ENCODE measurements at places on chromosomes 7 and 10. TPM values are rescaled to one million over a fixed set of nuclear protein-coding genes. Genes with fewer than 3 reads are reported as not detected.

Gene CCAR1
- total RNA-seq, result 79.4 TPM

- H3K27ac ChIP-seq, result no peak overlapping the region
- no peak overlapping the region for H3K4me3 ChIP-seq
- no peaks in the 10 kb centered on the region for H3K4me1 ChIP-seq
- no peaks in the 10 kb centered on the region for H3K36me3 ChIP-seq
Observed at GRCh38 chr10:3323865-3324498, 151.4 kb upstream of the PITRM1 start.

- H3K27me3 ChIP-seq, result no peaks in the 10 kb centered on the region
- no peak for DNase-seq
- no peaks in the 10 kb centered on the region for H3K36me3 ChIP-seq
Observed at GRCh38 chr10:106520698-106521097, 643.8 kb downstream of the SORCS1 start.

DNA sequence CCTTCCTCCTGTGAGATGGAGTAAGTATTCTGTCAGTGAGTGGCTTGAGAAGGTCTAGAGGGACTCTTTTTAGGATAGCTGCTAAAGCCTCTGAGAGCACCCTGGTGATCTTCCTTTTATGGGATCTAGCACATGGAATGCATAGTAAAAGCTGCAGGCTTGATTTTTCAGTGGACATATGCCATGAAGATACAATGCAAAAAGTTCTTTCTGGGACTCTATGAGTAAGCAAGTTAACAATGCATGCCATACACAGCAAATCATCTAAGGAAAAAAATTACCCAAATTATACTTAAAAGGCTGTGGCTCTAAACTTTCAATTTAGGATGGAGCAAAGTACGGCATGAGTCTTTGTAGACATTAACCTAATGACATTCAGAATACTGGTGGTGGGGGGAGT lies 154.5 kb downstream of the SGMS1 start:
- H3K4me1 ChIP-seq, result peaks cover 7% of the 10 kb centered on the region
- no peak overlapping the region for H3K27ac ChIP-seq
- H3K36me3 ChIP-seq, result no peaks in the 10 kb centered on the region
- no peaks in the 10 kb centered on the region for H3K27me3 ChIP-seq

GRCh38 chr7:11193131-11193867 lies 219.6 kb downstream of the PHF14 start:
- H3K36me3 ChIP-seq, result no peaks in the 10 kb centered on the region
- H3K27me3 ChIP-seq, result peaks cover 2% of the 10 kb centered on the region
- no peaks in the 10 kb centered on the region for H3K4me1 ChIP-seq
- no peak overlapping the region for H3K27ac ChIP-seq

DNA sequence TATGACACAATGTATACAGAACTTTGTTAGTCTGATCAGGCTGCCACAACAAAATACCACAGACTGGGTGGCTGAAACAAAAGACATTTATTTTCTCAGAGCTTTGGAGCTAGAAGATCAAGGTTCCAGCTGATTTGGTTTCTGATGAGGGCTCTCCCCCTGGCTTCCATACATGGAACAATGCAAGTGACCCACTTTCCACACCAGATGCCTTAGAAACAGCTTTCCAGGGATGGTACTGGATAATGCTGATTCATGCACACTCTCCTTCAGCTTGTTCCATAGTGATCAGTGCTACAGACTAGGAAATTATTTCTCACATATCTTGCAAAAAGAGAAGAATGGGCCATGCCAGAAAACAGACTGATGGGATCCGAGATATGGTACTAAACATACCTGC lies 1274.9 kb upstream of the SORCS1 start:
- H3K4me3 ChIP-seq, result no peak overlapping the region
- no peak for DNase-seq
- H3K27ac ChIP-seq, result no peak overlapping the region
- no peaks in the 10 kb centered on the region for H3K4me1 ChIP-seq
- H3K36me3 ChIP-seq, result no peaks in the 10 kb centered on the region
- no peaks in the 10 kb centered on the region for H3K27me3 ChIP-seq

DNA sequence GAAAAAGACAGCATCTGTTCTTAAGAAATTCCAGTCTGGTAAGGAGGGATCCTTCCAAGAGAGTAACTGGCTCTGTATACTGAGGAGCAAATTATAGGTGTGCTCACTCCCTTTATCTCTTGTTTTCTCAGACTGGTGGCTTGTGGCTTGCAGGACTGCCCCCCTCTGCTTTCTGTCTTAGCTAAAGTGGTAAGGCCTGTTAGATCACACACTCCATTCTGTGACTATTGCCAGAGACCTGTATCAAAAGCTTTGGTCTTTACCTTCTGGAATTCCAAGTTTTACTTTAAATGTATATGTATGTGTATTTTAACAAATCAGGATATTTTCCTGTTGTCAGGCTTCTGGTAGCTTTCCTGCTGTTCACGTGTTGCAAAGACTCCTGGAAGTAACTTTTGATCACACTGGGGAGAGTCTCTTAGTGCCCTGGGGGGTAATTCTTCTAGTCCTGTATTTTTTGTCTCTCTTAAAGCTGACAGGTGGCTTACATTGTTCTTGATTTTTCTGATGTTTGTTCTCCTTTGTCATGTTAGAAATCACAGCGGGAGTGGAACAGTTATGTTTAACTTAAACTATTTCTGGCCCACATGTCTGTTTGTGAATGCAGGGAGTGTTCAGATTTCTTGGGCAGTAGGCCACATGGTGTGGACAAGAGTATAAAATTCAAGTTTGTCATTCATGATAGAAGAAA lies 99.0 kb downstream of the PLPP4 start:
- H3K27ac ChIP-seq, result no peak overlapping the region
- H3K27me3 ChIP-seq, result no peaks in the 10 kb centered on the region
- no peak for DNase-seq
- H3K4me1 ChIP-seq, result no peaks in the 10 kb centered on the region

GRCh38 chr10:31618541-31619291 lies 299.7 kb downstream of the ZEB1 start:
- no peaks in the 10 kb centered on the region for H3K27me3 ChIP-seq
- no peak overlapping the region for H3K4me3 ChIP-seq
- H3K27ac ChIP-seq, result no peak overlapping the region
- H3K36me3 ChIP-seq, result no peaks in the 10 kb centered on the region
- no peaks in the 10 kb centered on the region for H3K4me1 ChIP-seq
- DNase-seq, result no peak

Gene ING3
- 32.3 TPM for total RNA-seq

DNA sequence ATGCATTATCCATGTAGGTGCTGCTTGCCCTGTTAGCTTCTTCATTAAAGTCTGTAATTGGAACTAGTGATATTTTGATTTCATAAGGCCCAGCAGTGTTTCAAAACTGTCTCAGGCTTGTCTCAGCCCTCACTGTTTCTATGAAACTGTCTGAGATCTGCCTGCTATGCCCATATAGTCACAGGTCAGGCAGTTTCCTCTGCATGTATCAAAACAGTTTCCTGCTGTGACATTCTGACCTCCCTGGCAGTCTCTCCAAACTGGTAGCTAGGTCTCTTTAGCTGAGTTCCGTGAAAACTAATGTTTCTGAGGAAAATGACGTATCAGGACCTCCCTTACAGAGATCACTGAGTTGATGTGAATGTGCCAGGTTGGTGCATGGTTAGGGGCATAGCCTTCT lies 18.9 kb upstream of the SEMA3D start:
- no peaks in the 10 kb centered on the region for H3K4me1 ChIP-seq
- no peak overlapping the region for H3K4me3 ChIP-seq
- no peaks in the 10 kb centered on the region for H3K27me3 ChIP-seq
- no peaks in the 10 kb centered on the region for H3K36me3 ChIP-seq

- H3K4me1 ChIP-seq, result no peaks in the 10 kb centered on the region
- H3K27me3 ChIP-seq, result no peaks in the 10 kb centered on the region
- H3K36me3 ChIP-seq, result no peaks in the 10 kb centered on the region
- H3K27ac ChIP-seq, result no peak overlapping the region
Observed at GRCh38 chr7:45359776-45360175, 202.2 kb downstream of the RAMP3 start.

DNA sequence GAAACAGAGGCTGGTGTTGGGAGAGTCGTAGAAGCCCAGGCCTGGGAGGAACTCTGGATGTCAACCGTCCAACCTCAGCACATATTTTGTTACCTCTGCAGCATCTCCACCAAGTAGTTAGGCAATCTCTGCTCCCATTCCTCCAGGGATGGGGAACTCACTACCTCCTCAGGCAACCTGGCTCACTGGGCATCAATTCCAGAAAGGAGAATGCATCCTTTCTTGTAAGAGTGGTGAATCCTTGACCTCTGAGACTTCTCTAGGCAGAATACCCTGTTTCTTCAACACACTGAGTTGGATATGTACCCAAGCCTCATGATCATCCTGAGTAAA lies 136.7 kb upstream of the ZMIZ1 start:
- H3K27ac ChIP-seq, result no peak overlapping the region
- peaks cover 21% of the 10 kb centered on the region for H3K27me3 ChIP-seq
- no peaks in the 10 kb centered on the region for H3K36me3 ChIP-seq
- no peaks in the 10 kb centered on the region for H3K4me1 ChIP-seq
- no peak overlapping the region for H3K4me3 ChIP-seq

DNA sequence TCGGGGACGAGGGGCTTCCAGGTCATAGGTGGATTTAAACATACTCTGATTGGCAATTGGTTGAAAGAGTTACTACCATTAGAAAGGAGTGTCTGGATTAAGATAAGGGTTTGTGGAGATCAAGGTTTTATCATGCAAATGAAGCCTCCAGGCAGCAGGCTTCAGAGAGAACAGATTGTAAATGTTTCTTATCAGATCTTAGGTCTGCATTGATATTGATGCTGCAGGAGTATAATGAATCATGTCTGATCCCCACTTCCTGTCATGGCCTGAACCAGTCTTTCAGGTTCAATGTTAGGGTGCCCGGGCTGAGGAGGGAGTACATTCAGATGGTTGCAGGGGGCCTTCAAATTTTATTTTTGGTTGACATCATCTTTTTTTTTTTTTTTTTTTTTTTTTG lies 51.4 kb downstream of the SH3PXD2A start:
- peaks cover 25% of the 10 kb centered on the region for H3K4me1 ChIP-seq
- no peak for DNase-seq
- peaks cover 6% of the 10 kb centered on the region for H3K27me3 ChIP-seq
- H3K4me3 ChIP-seq, result no peak overlapping the region

Measured in T-cell (primary cell).